ENCODE measurements at places on chromosomes 2 and 18. TPM values are rescaled to one million over a fixed set of nuclear protein-coding genes. Genes with fewer than 3 reads are reported as not detected.
A peak's percentile ranks its signal among the peaks of the same experiment; 100 is the strongest.

DNA sequence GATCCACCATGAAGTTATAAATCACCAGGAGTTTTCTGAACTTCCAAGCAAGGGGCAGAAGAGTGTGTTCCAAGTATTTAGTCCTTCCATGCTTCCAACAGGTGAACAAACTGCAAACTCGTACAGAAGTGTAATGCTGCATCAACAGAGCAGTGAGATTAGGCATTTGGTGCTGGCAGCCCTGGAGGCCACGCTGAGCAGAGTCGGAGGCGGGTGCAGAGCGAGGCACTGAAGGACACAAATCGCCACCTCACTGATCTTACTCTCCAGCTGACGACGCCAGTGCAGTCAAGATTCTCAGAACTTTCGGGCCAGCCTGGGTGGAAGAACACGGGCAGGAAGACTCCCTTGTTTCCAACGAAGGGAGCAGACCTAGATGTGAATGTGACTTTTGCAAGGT is 39.2 kb downstream of the SERPINE2 start:
- H3K27ac ChIP-seq: no peak overlapping the region
- H3K4me3 ChIP-seq: peak overlapping the region; percentile 2
- no peaks in the 10 kb centered on the region for H3K36me3 ChIP-seq
- no peaks in the 10 kb centered on the region for H3K27me3 ChIP-seq

GRCh38 chr2:65030476-65031332 is 25.5 kb upstream of the CEP68 start:
- no peaks in the 10 kb centered on the region for H3K27me3 ChIP-seq
- H3K27ac ChIP-seq: no peak overlapping the region
- DNase-seq: no peak
- H3K4me3 ChIP-seq: no peak overlapping the region

- H3K4me1 ChIP-seq: no peaks in the 10 kb centered on the region
- H3K27me3 ChIP-seq: no peaks in the 10 kb centered on the region
- no peak for DNase-seq
- no peak overlapping the region for H3K27ac ChIP-seq
These were observed 38.2 kb downstream of the SLC66A2 start for GRCh38 chr18:79912994-79913831.

DNA sequence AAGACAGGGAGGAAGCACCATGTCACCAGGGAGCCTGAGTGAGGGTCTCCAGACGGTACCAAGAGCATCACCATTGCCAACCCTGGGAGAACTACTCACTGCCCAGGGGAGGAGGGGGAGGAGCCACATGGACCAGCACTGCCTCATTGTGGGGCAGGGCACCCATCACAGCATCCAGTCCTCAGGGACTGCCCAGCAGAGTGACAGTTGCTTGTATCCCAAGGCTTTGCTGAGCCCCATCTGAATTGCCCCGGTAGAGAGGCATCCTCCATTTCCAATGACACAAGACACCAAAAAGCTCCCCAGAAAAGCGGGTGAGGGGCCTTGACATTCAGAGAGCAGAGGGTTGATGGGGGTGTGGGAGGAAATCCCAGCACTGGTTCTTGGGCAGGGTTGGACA is 6.8 kb upstream of the CIB4 start:
- no peaks in the 10 kb centered on the region for H3K27me3 ChIP-seq
- no peaks in the 10 kb centered on the region for H3K4me1 ChIP-seq
- H3K27ac ChIP-seq: no peak overlapping the region
- H3K4me3 ChIP-seq: no peak overlapping the region
- DNase-seq: no peak
- no peaks in the 10 kb centered on the region for H3K36me3 ChIP-seq

DNA sequence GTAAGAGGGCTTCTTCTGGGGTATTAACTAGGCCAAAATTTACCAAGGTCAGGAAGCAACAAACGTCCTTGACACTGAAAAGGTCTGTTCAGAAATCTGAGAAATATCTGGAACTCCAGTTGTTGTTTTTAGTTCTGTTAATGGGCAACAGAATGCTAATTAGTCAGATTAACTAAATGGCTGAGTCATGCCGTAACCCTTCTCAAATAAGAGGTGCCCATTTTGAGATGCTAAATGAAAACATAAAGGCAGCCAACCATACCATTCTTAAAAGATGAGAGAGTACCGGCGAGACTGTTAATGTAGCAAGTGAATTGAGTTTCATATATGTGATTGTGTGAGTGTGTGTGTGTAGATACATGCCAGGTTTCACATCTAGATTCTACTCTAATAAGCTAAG is 147.9 kb upstream of the GAREM1 start:
- no peak overlapping the region for H3K4me3 ChIP-seq
- no peaks in the 10 kb centered on the region for H3K27me3 ChIP-seq

DNA sequence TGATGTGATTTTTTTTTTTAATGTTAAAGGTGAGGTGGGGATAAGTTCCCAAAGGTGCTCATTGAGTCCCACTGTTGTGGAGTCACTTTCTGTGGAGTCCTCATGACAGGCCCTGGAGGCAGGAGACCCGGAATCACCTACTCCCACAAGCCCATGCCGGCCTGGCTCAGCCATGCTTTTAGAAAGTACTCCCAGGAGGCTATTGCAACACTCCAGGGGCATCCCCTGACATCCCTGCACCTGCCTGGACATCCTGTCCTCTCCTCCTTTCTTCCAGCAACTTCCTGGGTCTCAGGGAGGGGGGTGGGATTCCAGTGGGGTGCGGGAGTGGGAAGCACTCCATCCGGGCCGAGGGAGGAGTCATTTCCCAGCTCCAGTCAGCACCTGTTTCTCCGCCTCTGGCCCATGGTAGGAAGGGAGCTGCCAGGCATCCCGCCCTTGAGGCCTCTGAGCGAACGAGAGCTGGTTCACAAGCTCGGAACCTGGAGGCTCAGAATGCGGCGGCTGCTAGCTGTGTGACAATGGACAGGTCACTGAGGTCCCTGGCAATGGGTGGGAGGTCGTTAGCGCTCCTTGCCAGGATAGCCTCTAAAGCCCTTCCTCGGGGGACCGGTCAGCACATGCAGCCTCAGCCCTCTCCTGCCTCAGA is 163.9 kb upstream of the ID2 start:
- H3K36me3 ChIP-seq: no peaks in the 10 kb centered on the region
- H3K27ac ChIP-seq: no peak overlapping the region
- no peak for DNase-seq
- H3K4me1 ChIP-seq: no peaks in the 10 kb centered on the region
- H3K27me3 ChIP-seq: no peaks in the 10 kb centered on the region

- no peak overlapping the region for H3K4me3 ChIP-seq
- DNase-seq: no peak
- H3K27me3 ChIP-seq: no peaks in the 10 kb centered on the region
- H3K4me1 ChIP-seq: peaks cover 52% of the 10 kb centered on the region
These were observed 9.7 kb downstream of the FAM98A start for GRCh38 chr2:33589444-33589843.

The SERPINB10 gene
- total RNA-seq: not detected

The SGPP2 gene
- total RNA-seq: 0.28 TPM

The SLC4A3 gene
- 6.5 TPM for total RNA-seq

The SLC5A6 gene
- 26.0 TPM for total RNA-seq

The EMILIN1 gene
- total RNA-seq: 309 TPM

The GALNT3 gene
- total RNA-seq: 3.5 TPM

The SLC5A7 gene
- not detected for total RNA-seq

The MARCHF4 gene
- total RNA-seq: 0.14 TPM

The RUFY4 gene
- total RNA-seq: not detected

Measured in thoracic aorta (tissue), 2 donors.